ENCODE measurements at places on chromosomes 4 and X. TPM values are rescaled to one million over a fixed set of nuclear protein-coding genes. Genes with fewer than 3 reads are reported as not detected.

Gene PROM1
- not detected for polyA plus RNA-seq

Gene PNCK
- 2.5 TPM for polyA plus RNA-seq

GRCh38 chr4:7782783-7783182 lies 156.9 kb downstream of the AFAP1 start:
- DNase-seq = no peak

Gene ERVMER34-1
- polyA plus RNA-seq = 0.06 TPM

Gene RAB41
- polyA plus RNA-seq = not detected

GRCh38 chrX:121307449-121307848 lies 260.0 kb downstream of the GLUD2 start:
- no peak for DNase-seq

- no peak for DNase-seq
Observed at GRCh38 chrX:78693536-78693935, 34.4 kb upstream of the RTL3 start.

DNA sequence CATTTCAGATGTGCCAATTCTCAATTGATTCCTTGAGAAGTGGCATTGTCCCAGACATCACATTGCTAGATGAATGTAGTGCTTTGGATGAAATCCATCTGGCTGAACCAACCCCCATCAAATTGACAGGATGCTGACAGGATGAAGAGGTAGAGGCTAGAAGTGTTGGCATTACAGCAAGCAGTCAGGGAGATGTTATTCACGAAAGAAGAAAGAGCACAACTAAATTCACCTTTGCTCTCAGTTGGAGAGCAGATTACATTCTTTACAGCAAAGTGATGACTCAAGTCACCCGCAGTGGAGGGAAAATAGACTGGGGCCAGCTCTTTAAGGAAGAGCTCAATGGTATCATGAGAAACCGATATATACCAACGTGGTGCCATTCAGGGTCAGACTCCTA lies 259.6 kb downstream of the C4orf33 start:
- DNase-seq = no peak

DNA sequence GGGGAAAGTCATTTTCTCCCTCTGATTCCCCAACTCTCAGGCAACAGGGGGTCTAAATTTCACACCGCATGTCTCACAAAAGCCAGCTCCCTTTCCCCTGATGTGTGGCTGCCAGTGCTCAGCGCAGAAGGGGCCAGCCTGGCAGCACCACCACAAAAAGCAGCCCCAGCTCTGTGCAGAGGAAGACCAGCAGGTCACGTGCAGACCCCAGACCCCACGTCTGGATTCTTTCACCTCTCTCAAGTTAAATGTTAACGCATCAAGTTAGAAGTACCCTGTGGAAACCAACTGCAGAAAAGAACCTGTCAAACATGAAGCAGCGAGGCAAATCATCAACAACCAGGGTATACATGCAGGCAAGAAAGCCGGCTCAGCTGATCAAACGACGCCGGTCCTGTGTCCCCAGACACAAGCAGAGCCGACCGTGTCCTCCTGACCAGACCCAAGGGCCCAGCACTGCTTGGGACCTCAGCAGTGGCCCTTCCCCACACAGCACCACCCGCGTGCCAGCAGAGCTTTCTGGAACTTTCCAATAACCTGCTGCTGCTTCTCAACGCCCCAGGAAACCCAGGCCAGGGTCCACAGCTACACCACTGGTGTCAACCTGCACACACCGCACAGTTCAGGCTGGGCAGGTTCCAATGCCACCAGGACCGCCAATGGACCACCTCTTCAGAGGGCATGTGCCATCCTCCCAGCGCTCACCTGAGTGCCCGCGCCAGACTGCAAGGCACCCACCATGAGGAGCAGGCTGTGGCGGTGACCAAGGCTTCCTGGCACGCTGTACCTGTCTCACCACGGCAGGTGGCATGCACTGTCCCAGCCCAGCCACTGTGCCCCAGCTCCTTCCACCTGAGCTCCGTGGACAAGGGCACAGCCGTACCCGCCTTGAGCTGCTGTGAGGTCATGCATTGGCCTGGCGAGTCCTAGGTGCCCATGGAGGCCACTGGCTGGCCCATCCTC lies 4.0 kb downstream of the LRPAP1 start:
- DNase-seq = no peak

- DNase-seq = no peak
Observed at GRCh38 chr4:141759796-141760425, 123.5 kb downstream of the IL15 start.

DNA sequence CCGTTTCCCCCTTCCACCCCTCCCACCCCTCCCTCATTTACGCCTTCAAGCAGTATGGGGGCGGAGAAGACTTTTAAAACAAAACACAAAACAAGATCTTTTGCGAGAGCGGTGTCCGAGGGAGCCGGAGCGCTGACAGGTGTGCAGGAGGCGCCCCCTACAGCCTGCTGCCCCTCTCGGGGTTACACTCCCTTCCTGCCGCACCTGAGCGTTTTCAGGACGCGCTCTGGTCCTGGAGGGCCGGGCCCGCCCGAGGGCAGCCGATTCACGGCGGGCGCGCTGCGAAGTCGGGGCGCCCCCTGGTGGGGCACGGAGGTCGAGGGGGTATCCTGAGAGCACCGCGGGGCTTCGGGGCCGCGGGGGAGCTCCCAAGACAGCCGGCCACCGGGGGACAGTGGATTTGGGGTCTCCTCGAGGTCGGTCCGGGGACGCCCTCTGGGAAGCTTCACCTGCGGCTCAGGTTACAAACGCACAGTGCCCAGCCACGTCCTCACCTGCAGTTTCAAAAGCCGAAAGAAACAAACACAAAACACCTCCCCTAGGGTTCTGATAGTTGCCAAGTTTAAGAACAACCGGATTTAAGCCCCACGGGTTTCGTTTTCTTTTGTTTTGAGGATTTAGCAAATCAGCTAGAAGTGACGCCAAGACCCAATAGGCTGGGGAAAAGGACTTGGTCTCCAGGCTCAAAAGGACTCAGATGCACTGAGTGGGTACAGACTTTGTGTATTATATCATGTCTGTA lies 8.0 kb upstream of the NEUROG2 start:
- DNase-seq = peak; percentile 36

DNA sequence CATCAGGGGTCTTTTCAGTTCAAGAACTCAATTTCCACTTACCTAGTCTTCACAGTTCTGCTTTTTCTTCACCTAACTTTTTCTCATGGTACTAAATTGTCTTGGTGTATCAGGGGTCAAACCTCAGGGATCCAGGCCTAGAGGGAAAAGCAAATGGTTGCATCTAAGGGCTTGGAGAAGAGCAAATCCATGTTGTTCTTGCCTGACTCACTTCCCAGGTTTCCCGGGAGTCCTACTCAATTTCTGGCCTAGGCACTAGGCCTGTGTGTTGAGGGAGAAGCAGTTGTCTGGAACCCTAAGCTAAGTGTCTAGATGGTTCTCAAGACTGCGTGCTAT lies 191.9 kb upstream of the STK26 start:
- no peak for DNase-seq

Gene MBNL3
- polyA plus RNA-seq = 0.21 TPM

DNA sequence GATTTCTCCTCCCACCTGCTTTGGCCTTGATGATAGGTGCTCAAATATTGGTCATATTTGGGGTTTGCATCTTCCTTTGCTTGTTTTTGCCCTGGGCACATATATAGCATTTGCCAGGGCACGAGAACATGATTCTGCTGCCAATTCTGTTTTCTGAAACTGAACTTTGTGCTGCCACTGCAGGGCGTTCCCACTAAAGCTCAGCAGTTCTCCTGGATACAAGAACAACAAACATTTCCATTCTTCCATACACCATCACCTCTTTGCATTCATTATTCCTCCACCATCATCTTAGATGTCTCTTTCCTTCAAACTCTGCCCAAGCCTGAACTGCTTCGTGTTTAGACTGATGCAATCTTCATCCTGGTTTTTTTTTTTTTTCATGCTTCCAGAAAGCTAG lies 36.3 kb upstream of the GATB start:
- no peak for DNase-seq

DNA sequence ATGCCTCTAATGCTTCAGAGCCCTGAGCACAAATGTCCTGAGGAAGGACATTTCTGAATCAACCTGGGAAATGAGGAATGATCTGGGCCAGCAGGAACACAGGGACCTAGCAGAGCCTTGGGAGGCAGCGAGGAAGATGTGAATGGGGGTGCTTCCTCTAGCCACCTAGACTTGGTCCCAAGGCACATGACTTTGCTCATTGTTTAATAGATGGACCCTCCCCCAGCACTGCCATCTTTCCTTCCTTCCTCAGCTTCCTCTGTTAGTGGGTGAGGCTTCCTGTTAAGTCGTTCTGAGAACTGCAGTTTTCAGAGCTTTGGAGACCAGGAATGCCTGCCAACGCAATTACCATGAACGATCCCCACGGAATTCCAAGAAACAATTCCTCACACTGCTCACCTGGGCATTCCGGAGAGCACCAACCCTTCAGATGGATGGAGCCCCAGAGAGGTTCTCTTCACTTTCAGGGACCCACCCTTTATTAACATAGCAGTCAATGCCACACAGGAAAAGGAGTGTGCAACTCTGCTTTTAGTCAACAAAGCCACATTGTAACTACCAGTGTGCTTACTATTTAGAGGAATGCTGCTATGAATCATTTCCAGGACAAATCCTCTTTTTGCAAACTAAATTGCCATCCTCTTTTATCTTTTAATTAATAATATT lies 48.5 kb upstream of the STIM2 start:
- no peak for DNase-seq

DNA sequence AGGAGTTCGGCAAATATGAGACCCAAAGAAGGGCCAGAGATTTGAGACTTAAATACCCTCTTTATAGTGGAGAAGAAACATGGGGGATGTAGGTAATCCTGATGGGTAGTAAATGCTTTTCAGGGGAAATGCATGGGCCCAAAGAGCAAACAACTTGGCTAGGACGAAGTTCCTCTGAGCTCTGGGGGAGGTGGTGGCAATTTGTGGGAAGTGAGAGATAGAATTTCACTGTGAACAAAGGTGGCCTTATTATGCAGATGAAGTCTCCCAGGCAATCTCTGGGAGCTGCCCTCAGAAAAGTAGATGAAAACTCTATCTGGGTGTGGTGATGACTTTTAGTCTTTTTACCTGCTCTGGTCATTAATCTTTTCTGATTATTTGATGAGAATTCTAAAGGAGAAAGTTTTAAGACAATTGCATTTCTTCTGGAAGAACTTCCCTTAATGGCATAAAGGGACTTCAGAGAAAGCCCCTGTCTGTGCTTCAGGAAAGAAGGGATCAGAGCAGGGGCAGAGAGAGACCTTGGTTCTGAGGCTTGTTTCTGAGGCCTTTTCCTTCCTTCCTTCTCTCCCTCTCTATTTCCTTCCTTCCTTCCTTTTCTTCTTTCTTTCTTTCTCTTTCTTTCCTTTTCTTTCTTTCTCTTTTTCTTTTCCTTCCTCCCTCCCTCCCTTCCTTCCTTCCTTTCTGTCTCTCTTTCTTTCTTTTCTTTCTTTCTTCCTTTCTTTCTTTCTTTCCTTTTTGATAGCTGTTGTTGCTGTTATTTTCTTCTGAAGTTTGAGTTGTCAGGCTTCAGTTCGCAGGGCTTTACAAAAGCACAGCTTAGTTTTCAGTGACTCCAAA lies 37.5 kb upstream of the MAOA start:
- no peak for DNase-seq

- no peak for DNase-seq
Observed at GRCh38 chr4:95410387-95410977, 138.3 kb downstream of the UNC5C start.

DNA sequence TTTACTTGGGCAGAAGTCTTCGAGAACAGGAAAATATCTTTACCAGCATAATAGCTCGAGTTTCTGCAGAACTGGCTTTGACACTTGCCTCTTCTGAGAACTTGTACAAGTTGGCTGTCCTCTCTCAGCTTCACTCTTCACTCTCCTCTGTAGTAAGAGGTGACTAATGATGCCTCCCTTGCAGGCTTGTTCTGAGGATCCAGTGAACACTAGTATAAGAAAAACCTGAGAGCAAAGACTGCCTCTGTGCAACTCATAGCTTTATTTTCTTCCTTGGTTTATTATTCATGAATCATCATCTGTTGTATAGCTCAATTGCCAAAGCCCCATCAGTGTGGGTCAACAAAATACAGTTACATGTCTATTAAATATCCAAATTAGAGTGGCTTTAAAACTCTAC lies 266.7 kb upstream of the CLNK start:
- no peak for DNase-seq

Gene AFP
- 0.54 TPM for polyA plus RNA-seq

DNA sequence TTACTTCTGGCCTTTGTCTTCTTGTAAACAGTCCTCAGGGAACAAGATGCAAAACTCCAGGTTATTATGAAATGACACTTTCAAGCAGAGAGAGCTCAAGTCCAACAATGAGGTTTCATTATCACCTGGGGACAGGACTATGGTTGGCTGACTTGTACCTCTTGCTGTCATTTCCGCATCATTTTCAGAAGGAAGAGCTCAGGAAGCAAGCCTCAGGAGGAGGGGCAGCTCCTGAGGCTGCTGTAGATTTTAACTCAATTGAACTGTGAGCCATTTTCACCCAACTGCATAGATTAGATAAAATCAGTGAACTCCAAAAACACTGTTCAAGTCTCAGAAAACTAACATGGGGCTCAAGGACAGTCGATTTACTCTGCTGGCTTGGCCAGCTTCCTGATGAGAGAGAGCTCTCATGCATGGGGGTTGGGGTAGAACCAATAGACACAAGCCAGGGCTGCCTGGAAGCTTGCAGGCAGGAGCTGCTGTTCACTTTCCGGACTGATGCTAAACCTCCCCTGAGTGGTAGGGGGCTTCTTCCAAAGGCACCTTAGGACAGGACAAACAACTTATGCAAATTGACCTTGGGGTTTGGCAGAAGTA lies 23.6 kb downstream of the TMEM255A start:
- no peak for DNase-seq

- DNase-seq = no peak
Observed at GRCh38 chr4:46393606-46394005, 3.7 kb upstream of the GABRA2 start.

Gene MAGEB1
- not detected for polyA plus RNA-seq

DNA sequence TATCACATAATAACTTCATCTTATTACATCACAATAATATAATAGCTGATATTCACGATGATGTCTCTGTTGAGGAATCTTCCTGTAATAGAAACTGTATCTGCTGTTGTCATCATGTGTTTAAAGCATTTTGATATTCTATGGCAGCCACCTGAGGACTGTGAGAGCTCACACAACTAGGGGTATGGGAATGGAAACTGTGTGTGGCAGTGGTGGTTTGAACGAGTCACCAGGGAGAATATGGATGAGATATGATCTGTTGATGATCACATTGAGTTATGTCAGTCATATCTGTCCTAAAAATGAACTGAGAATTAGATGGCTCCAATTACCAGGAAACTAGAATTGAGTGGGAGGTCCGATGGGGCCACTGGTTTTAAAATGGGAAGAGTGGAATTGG lies 169.6 kb downstream of the MID1IP1 start:
- no peak for DNase-seq

Gene TRAM1L1
- 2.4 TPM for polyA plus RNA-seq

- no peak for DNase-seq
Observed at GRCh38 chr4:121464854-121465253, 84.0 kb upstream of the QRFPR start.

DNA sequence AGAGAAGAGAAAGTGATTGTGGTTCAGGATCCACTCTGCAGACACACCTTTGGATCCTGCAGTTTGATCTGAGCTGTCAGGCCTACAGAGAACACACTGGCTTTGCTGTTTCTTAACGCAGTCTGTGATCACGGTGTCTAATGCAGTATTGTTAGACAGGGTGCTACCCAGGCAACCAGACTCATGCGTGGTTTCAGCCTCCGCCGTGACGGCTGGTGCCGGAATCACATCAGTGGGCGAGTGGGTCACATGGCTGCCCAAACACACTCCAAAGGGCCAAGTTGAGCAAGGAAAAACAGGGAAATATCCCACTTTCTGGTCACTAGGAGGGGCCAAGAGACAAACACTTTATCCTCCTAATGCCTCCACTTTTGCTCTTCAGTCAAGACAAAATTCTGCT lies 27.5 kb downstream of the CCDC149 start:
- DNase-seq = no peak

Gene CT47B1
- not detected for polyA plus RNA-seq

Gene SHROOM3
- polyA plus RNA-seq = 5.6 TPM

GRCh38 chr4:163663454-163664225 lies 169.2 kb downstream of the TMA16 start:
- no peak for DNase-seq

All from SK-N-SH (cell line).